ENCODE measurements at places on chromosomes 7 and 10. TPM values are rescaled to one million over a fixed set of nuclear protein-coding genes. Genes with fewer than 3 reads are reported as not detected.

- ATAC-seq, result no peak
Observed at GRCh38 chr7:103996639-103997038, 7.2 kb upstream of the RELN start.

DNA sequence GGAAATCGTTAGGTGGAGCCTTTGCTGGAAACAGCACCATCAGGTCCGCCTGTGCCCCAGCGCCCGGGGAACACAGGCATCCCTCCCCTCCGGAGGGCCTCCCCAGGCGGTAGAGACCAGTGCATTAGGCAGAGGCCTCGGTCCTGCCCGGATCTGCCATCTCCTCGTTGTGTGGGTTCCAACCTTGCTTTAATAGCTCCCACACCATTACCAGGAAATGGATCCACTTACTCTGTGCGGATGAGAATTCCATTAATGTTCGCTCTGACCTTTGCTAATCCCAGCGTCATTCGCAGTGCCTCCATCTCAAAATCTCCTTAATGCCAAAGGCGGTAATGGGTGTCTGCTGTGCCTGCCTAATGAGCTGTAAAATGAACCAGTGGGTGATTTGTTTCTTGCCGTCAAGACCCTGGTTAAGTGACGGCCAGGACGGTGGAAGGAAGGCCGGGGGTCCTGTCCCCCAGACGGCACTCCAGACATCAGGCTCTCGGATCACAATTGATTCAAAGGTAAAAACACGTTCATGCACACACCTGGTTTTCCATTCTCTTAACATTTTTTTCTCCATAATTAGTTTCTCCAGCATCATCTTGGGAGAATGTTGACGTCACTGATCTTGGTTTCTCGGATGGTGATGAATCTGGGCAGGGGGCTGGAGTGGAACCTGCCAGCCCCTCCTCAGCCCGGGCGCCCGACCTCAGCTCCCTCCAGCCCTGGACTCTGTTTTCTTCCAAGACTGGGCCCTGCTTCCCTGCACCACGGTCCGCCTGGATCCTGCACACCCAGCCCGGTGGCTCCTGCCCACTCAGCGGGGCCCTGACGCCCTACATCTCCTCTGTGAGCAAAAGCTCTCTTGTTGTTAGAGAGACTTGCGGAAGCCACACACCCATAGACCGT is 22.8 kb upstream of the FAM20C start:
- ATAC-seq, result no peak

The ANKRD61 gene
- not detected for total RNA-seq

The C10orf105 gene
- total RNA-seq, result 0.13 TPM
